ENCODE measurements at places on chromosomes 6 and 20.

GRCh38 chr6:109962271-109962670 lies 15.8 kb upstream of the GPR6 start:
- no peak for DNase-seq

DNA sequence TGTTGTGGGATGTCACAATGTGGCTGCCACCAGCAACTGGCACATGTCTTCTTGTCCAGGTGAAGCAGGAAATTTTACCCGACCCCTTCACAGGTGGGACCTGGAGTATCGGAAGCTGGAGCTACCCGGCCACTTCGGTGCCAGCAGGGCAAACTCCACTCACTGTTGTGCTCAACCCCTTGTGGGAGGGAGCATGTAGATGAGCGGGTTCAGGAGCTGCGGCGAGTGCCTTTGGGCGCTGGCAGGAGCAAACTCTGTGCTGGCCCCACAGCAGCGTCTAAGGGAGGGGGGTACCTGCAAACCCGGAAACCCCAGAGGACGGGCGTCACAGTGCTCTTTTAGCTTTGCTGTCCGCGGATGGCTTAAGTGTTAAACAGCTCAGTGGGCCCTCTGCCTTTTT lies 20.7 kb upstream of the SULF2 start:
- no peak for DNase-seq

DNA sequence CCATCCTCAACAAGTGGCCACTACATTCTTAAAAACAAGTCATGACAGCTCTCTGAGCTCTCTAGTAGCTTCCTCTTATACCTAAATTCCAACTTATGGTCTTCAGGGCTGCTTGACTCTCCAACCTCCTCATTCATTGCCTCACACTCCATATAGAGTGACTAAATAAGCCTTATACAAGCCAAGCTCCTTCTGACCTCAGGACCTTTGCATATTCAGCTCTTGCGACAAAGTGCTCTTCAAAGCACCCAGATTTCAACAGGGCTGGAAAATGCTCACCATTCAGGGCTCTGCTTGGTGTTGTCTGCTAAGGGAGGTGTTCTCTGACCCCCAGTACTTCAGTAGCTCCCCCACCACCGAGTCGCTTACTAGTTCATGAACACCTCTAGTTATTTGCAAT lies 3.7 kb downstream of the TREML2 start:
- no peak for DNase-seq

DNA sequence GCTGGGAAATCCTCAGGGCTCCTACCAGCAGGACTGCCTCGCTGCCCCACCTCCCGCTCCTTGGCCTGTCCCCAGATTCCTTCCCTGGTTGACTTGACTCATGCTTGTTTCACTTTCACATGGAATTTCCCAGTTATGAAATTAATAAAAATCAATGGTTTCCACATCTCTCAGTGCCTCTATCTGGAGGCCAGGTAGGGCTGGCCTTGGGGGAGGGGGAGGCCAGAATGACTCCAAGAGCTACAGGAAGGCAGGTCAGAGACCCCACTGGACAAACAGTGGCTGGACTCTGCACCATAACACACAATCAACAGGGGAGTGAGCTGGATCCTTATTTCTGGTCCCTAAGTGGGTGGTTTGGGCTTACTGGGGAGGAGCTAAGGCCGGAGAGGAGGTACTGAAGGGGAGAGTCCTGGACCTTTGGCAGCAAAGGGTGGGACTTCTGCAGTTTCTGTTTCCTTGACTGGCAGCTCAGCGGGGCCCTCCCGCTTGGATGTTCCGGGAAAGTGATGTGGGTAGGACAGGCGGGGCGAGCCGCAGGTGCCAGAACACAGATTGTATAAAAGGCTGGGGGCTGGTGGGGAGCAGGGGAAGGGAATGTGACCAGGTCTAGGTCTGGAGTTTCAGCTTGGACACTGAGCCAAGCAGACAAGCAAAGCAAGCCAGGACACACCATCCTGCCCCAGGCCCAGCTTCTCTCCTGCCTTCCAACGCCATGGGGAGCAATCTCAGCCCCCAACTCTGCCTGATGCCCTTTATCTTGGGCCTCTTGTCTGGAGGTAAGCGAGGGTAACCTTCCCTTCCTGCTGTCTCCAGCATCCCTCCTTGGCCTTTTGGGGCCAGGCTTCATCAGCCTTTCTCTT lies at the start of gene CFB:
Gene CFB, plus strand, starts transcription at position 589 of the 863 bp plus-strand sequence. Its CDS starts 127 bp downstream, at position 716.
- no peak for DNase-seq

- DNase-seq, result no peak
These were observed 200.3 kb downstream of the EPM2A start for GRCh38 chr6:145534989-145535388.

GRCh38 chr6:133463790-133464189 lies 222.6 kb downstream of the EYA4 start:
- no peak for DNase-seq

DNA sequence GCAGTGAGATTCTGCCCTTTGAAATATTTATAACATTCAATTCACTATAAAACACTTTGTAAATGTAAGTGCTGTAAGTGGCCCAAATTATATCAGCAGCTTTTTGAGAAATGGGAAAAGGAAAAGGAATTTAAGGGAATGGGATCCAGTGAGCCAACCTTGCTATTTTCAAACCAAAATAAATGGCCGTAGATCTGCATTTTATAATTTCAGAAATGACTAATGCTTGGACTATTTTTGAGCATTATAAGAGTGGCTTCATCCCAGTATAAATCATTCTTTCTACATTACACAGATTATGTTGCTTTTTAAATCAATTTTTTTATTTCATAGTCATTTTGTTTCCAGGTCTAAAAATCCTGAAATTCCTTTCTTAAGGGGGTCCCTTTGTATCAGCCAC lies 49.2 kb downstream of the ANKRD6 start:
- DNase-seq, result no peak

DNA sequence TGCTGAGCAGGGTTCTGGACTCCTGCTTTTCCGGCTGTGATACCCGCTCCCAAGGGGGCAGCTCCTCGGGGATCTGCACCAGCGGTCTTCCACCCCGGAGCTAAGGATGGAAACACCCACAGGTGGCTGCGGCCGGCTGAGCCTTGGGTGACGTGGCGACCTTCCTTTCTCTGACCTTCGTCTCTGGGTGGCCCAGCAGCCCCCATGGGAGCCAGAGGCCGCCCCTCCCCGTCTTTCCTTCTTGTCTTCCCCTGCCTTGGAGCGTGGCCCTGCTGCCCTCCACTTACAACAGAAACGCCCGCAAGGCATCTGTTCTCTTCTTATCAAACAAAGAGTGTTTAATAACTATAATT lies 405.7 kb downstream of the TAF4 start:
- DNase-seq, result no peak

DNA sequence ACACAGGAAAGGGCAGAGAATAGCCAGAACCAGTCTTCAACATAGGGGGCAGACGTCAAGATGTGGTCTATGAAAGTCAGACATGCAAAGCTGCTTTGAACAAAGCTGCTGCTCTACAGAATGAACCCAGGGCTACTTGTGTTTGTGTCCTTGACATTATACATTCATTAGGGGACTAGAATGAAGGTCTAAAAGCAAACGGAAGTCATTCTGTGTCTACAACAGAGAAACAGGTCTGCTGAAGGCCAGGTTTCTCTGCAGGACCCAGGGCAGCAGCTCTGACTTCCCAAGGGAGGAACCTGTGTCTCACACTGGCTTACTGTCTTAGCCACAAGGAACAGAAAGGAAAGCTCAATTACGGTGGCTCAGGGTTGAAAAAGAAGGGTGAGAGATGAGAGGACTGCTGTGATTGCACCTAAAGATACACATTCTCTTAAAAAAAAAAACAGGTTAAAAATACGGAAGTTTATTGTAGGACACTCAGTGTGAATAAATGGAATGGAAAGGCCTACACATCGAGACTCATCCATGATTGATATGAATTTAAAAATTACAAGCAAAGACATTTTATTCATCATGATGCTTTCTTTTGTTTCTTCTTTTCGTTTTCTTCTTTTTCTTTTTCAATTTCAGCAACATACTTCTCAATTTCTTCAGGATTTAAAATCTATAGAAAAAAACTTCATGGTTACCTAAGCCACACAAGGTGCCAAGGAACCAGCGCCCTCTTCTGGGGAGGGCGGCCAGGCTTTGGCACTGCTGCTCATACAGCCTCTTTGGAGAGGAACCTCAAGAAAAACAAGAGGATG lies 6.7 kb downstream of the PSMA7 start:
- peak; percentile 56 for DNase-seq

DNA sequence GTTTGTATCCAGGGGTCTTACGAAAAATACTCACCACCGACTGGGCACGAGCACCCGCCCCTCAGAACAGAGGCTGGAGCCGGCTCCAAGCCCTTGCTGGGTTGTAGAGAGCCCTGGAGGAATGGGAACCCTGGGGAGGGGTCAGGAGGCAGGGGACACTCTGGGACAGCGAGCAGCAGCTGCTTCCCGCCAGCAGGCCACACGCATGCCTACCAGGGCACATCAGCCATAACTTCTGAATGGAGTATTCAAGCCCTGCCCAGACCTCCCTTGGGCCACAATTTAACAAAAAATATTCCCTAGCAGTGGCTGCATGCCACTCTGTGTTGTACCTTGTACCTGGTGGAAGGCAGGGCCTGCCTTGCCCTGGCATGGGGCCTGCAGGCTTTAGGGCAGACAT lies 31.6 kb upstream of the CD93 start:
- no peak for DNase-seq

DNA sequence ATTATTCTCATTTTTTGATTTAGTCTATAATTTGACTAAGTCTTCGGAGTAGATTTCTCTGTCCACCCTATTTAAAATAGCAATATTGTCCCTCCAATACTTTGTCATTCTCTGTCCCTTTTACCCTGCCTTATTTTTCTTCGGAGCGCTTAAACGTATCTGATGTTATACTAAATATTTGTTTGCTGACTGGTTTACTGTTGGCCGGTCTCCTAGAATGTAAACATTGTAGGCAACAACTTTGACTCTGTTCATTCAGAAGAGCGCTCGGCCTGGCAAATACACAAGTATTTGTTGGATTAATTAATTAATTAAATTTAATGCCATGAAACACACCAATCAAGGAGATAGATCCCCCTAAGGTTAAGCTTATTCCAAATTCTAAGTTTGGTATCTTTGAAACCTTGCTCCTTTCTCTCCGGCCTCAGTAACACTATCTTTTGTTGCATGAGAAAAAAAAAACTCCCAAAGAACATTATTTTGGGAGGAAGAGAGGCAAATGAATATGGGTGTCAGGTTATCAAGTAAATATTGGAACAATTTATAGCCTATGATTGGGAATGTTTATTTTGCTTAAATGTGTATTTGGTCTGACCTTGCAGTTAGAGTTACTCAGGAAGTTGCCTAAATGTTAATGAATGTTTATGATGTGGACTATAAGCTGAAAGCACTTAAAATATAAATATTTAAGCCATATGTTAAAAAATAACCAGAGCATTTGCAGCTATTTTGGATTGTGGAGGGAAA lies 231.1 kb downstream of the SOX4 start:
- no peak for DNase-seq

- no peak for DNase-seq
These were observed 493 bp downstream of the CRYBG1 start for GRCh38 chr6:106360989-106361430.

- DNase-seq, result no peak
These were observed 1095.2 kb downstream of the GRIK2 start for GRCh38 chr6:102488729-102489128.

DNA sequence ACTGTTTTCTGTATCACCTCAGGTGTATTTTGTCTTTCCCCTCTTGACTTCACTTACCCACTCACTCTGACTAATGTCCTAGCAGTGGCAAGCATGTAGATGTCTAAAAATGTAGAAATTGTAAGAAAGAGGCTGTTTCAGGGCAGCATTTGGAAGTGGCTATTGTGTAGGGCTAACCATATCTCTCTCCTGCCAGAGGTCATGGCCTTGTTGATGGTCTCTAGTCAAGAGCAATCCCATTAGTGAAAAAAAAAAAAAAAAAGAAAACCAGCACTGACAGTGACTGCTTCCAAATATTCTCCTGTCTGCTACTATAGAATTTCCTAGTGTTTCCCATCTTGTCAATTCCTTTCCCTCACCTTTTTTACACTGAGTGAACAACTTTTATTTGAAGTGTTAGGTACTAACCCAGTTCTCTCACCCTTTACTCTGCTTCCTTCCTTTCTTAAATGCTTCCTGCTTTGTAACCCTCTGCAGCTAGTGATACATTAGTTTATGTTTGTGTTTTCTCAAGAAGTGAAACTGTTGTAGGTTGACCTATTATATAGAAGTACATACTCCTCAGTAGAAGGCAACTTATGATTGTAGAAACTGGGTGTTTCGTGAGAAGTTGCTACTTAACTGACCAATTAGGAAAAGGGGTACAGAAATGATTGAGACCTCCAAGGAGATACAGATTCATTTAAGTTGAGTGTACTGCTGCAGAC lies 174.1 kb upstream of the PTPRK start:
- no peak for DNase-seq

DNA sequence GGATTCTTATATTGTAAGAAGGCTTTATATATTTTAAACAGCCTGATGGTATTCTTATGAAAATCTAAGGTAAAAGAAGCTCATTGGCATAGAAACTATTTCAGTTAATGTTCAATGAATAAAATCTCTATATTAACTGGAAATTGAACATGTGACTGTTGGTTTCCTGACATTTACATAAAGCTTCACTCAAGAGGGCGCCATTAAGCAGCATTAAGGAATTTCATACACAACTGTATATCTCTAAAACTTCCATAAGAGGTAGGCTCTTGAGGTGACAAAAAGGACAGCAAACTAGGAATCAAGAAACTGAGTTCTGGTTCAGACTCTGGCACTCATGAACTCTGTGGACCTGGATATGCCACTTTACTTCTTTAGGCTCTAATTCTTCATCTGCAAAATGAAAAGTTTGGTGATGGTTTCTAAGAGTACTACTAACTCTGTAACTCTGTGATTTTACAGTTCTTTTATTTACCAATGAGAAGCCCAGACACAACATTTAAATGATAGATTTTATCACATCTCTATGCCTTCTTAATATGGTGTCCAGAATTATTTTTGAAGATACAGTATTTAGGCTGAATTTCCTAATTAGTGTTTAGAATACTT lies 147.5 kb downstream of the FLRT3 start:
- no peak for DNase-seq

- no peak for DNase-seq
These were observed 620.0 kb upstream of the FLRT3 start for GRCh38 chr20:14957402-14957801.

GRCh38 chr6:24959319-24959718 lies 23.6 kb upstream of the RIPOR2 start:
- DNase-seq, result no peak

DNA sequence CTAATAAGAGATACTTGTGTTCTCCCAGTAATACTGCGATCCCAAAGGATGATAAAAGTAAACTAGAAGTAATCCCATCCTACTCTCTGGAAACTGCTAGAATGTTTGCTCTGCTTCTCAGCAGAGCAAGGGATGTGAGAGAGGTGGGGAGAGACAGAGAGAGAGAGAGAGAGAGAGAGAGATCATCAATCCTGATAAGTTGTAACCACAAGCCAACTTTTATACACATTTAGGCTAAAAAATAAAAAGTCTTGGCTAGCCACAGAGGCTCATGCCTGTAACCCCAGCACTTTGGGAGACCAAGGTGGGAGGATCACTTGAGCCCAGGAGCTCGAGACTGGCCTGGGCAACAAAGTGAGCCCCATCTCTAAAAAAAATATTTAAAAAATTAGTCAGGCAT lies 16.0 kb upstream of the TRIM38 start:
- no peak for DNase-seq

GRCh38 chr6:123945386-123945785 lies 141.7 kb downstream of the NKAIN2 start:
- no peak for DNase-seq

- no peak for DNase-seq
These were observed 136.3 kb downstream of the MRPL14 start for GRCh38 chr6:43990627-43991619.
